RPMI7951 (cell line): ENCODE measurements at places on chromosomes 3 and 15.

GRCh38 chr3:114178770-114179368 lies at the start of gene DRD3:
TSS of gene DRD3 (minus strand) at chr3:114179052. CDS start at chr3:114171992, 7,060 bp downstream.
- peak; percentile 50 for DNase-seq

GRCh38 chr3:88058306-88058580 lies 562 bp downstream of the CGGBP1 start:
- DNase-seq = no peak

DNA sequence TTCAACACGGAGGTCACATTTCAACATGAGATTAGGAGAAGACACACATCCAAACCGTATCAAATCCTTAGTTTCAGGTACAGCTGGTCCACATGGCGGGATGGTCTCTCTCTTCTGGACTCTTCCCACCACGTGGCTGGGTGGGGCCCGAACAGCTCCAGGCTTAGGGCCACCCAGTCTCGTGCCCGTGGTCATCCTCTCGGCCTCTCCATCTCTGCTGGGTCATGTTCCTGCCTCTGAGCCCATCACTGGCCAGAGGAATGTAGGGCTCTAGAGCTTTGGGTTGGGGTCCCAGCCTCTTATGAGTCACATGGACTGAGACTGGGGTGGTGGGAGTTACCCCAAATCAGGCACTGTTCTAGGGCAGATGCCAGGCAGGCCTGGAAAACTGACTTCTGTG lies 12.2 kb downstream of the SYNM start:
- DNase-seq = no peak

GRCh38 chr15:74768099-74768770 lies 13.6 kb upstream of the CSK start:
- no peak for DNase-seq

DNA sequence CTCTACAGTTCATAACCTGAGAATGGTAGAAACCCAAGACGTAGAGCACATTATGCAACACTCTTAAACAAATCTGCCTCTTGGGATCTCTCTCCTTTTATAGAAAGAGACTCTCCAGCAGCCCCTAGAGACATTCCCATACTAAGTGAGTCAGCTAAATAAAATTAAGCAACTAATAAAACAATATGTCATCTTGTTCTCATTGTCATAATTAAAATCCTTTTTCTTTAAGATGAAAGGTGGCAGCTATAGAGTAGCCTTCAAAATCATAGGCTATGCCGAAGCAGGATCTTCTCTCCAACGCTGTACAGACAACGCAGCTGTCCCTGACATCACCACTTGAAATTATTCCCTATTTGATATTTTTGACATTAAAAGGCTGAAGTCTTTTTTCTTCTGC lies 790.0 kb downstream of the FHIT start:
- DNase-seq = no peak

GRCh38 chr15:56879502-56879901 lies 38.9 kb upstream of the TCF12 start:
- DNase-seq = no peak

DNA sequence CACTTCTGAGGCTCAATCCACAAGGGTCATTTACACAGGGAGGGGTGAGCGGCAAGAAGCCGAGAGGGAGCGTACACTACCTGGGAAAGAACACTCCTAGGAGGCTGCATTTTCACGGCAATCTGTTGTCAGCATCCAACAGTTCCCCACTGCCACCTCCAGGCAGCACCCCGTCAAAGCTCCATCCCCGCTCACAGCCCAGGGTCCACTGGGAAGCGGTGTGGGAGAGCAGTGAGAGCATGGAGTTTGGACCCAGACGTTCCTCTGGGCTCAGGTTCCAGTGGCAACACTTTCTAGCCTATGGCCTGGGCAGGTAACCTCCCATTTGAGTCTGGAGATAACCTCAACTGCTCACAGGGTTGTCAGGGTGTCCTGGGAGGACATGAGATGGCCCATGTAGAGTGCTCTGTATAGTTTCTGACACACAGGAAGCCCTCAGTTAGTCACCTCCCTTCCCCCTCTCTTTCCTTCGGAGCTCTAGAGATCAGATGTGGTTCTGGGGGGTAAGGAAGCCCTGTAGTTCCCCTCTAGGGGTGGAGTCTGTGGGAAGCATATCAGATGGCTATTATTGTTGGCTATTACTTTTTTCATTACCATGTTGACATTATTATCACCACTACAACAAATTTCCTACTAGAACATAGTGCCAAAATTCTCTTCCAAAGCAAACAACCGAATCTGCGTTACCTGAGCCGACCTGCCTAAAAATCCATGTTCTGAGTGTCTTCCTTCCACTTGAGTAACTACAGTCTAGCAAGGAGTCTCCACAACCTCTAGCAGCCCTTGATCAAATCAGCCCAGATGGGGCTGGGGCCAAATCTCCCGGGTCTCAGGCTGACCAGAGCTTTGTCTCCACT lies 29.1 kb downstream of the RUVBL1 start:
- no peak for DNase-seq

GRCh38 chr3:55423782-55424181 lies 63.3 kb downstream of the WNT5A start:
- DNase-seq = no peak
